Activated CD4-positive, alpha-beta T cell treated with anti-CD3 and anti-CD28 coated beads, Interleukin-2, amount 50 U/mL, for 4 hours (primary cell): ENCODE measurements at places on chromosomes 4 and X.
A peak's percentile ranks its signal among the peaks of the same experiment; 100 is the strongest.

GRCh38 chrX:153547195-153547594 lies 29.8 kb downstream of the ATP2B3 start:
- no peak for DNase-seq

DNA sequence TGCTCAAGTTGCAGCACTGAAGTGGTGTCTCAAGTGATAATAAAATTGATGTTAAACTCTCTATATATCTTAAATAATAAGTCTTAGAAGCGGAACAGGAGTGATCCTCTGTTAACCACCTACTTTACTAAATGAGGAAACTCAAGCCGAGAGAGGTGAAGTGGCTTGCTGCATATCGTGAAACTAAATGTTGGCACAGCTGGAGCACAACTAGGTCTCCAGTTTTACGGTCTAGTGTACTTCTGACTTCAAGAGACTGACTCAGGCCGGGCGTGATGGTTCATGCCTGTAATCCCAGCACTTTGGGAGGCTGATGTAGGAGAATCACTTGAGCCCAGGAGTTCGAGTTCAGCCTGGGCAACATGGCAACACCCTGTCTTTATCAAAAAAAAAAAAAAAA lies 35.5 kb upstream of the PLS3 start:
- no peak for DNase-seq

GRCh38 chr4:185203486-185204237 lies at the start of gene CFAP97:
Gene CFAP97 (minus strand): TSS chr4:185204000. CDS start chr4:185191196, 12,804 bp downstream.
- peak; percentile 78 for DNase-seq

GRCh38 chrX:104712515-104712914 lies 146.5 kb downstream of the IL1RAPL2 start:
- no peak for DNase-seq

- peak; percentile 61 for DNase-seq
These were observed 568 bp downstream of the NIPAL1 start for GRCh38 chr4:48017108-48017571.

DNA sequence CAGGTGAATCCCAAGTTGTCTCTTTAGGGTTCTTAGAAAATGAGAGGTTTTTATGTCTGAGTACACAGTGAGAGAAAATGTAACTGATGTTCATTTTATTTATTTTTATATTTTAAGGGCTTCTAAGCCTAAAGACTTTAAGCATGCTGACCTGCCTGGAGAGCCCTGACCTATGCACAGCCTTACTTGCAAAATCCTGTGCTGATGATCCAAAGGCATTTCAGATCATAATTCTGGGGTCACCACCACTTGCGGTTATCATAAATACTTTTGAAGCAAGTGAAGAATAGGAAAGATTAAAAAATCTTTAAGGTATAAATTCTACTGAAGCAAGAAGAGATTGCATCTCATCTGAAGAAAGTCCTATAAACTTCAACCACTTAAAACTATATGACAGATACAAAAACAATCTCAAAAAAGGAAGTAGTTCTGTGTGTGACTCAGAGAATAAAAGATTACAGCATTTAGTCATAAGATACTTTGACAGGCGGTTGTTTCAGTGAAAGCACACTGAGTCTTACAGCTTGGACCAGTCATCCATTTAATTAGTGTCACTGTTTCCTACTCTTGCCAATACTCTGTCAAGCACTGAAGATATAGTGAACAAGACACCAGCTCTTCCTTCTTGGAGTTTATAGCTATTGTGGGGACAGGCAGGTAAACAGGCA lies 245.2 kb upstream of the DIPK2B start:
- no peak for DNase-seq

DNA sequence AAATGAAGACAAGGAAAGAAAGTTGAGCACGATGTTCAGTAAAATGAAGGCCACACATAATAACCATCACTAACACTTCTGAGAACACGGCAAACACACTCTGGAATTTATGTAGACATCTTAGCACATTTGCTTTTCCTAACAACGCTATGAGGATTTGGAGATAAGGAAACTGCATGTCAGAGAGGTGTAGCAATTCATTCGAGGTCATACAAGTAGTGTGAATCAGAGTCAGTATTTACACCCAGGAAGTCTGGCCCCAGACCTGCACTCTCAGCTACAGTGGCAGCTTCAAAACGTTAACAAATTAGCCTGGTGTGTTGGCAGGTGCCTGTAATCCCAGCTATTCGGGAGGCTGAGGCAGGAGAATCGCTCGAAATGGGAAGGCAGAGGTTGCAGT lies 253.4 kb downstream of the PDGFC start:
- no peak for DNase-seq

DNA sequence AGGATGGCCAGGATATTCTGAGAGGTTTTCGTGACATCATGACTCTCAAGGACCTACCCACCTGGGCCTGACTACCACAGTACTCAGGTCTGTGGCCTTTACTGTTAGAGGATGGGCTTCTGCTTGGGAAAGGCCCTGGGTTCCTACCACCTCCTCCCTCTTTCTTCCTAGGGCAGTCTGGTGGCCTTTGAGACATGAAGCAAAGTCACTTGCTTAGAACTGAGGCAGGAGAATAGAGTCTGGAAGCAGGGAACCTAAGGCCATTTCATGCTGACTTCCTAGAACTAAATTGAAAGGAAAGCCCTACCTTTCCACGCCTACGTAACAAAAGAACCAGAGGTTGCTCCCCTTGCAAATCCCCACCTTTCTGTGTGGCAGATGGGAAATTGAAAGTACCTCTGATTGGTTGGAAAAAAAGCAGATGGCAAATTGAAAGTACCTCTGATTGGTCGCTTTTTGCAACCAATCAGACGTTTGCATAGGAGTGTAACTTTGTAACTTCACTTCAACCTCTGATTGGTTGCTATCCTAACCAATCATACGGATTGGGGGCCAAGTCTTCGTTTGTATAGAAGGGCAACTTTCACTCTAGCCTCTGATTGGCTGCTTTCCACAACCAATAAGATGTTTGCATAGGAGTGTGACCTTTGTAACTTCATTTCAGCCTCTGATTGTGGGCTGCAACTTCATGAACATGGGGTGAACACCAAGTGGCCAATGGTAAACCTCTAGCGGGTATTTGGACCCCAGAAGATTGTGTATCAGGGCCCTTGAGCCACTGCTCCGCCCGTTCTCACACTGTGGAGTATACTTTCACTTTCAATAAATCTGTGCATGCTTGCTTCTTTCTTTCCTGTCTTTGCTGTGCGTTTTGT lies 9.9 kb upstream of the AKAP14 start:
- DNase-seq = no peak

GRCh38 chr4:19857380-19857779 lies 394.3 kb upstream of the SLIT2 start:
- DNase-seq = no peak

GRCh38 chr4:177201614-177202013 lies 108.1 kb upstream of the NEIL3 start:
- no peak for DNase-seq

DNA sequence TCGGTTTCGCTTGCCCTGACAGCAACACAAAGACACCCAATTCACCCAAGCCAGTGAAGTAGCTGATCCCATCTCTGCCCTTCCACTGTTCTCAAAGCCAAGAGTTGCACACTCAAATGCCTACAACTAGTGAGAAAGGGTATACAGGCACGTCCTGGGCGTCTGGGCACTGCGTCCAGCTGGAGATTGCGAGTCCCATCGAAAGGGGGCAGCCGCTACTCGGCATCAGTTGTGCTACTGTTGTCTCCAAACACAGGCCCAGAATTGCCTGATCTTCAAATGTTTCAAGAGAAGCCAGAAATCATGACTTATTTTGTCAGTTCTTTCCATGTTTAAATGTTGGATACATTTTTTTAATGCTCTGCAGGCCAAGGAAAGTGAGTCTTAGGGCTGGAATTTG lies 487.8 kb downstream of the BCOR start:
- no peak for DNase-seq

GRCh38 chr4:152516156-152516555 lies 19.7 kb downstream of the FBXW7 start:
- DNase-seq = no peak

DNA sequence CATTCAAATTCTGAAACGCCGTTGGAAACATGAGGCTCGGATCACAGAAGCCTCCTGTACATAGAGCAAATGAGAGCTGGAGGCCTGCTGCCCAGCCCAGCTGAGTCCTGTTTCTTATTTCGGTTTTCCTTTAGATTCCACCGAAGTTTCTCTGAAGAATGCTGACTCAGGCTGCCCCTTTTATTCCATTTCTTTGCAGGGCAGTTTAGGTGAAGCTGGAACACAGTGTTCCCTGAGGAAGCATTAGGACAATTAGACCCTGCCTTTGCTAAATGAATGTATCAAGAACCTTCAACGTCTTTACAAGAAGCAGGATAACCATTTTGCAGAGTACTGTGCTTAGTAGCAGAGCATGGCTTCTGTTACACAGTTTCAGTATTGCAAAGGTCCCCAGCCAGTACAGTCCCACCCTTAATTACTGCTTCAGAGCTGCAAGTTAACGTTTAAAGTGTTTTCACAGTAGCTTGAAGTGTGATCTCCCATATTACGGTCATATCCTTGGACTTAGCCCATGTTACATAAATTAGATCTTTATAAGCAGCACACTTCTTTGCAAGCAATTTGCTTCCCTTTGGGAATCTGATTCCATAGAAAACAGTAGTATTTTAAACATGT lies 117.0 kb downstream of the TBL1X start:
- no peak for DNase-seq

GRCh38 chr4:115215935-115216334 lies 102.5 kb upstream of the NDST4 start:
- no peak for DNase-seq

- DNase-seq = no peak
These were observed 75.0 kb downstream of the MGST2 start for GRCh38 chr4:139740531-139741041.

GRCh38 chrX:154791467-154791866 lies 13.8 kb downstream of the MPP1 start:
- no peak for DNase-seq
